ENCODE measurements at places on chromosomes 1 and 21.

GRCh38 chr1:245894843-245895242 is 612.2 kb downstream of the SMYD3 start:
- DNase-seq, result no peak

- DNase-seq, result no peak
Observed at GRCh38 chr21:29121759-29122158, 8.7 kb upstream of the MAP3K7CL start.

DNA sequence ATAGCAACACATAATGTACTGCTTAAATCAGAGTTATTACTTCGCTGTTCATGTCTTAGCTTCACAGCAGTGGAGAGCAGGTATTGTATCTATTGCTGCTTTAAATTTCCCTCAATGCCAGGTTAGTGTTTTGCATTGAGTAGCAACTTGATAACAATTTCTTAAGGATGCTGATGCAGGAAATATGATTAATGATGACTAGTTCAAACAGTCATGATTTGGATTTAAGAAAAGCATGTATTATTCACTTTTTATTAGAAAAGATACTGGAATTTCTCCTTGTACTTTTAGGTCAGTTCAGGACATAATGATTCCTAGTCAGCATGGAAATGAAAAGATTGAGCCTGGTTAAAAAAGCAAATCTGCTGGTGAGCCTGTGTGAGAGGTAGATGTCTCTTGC is 67.2 kb upstream of the ARHGAP29 start:
- DNase-seq, result no peak

DNA sequence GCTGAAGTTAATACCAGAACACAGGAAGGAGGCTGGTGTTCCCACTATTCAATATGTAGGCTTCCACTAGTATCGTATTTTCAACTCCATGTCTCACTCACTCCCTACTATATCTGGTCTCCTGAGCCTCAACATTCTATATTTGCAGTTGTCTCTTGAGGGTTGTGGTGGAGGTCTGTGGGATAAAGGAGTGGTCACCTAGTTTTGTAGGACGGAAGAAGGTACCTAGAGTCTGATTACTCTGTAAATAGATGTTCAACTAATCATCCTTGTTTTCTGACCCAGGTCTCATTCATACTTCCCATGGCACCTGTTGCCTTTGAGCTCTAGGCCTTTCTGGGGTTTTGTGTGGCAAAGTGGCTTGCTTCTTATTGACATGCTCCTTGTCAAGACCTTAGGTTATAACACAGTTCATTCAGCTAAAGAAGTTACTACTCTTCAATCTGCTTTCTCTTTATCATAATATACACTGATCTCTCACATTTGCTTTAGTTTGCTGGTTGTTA is 18.1 kb downstream of the IFT25 start:
- DNase-seq, result no peak

DNA sequence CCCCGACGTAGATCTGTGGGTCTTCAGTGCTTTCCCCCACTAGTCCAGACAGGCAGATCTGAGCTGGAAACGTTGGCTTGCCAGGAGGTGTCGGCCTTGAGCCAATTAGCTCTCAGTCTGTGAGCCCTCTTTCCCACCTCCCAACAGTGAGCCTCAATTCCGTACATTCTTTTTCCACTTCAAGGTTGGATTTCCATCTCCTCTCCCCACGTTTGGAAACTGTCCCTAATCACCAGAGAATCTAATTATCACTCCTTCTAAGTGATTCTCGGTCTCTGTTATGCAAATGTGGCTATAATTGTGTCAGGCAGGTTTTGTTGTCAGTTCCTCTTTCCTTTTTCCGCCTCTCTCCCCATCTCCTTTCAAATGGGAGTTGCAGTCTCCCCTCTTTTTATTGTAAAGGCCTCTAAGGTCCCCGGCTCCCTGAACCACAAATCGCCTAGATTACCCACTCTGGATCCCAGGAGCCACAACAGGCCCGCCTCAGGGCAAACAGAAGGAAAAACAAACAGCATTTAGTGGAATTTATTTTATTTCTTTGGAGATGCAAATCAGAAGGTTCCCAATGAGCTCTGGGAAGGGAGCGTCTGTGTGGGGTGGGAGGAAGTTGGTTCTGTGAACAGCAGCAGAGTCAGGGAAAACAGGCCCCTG is 29.4 kb upstream of the LRRN2 start:
- no peak for DNase-seq

DNA sequence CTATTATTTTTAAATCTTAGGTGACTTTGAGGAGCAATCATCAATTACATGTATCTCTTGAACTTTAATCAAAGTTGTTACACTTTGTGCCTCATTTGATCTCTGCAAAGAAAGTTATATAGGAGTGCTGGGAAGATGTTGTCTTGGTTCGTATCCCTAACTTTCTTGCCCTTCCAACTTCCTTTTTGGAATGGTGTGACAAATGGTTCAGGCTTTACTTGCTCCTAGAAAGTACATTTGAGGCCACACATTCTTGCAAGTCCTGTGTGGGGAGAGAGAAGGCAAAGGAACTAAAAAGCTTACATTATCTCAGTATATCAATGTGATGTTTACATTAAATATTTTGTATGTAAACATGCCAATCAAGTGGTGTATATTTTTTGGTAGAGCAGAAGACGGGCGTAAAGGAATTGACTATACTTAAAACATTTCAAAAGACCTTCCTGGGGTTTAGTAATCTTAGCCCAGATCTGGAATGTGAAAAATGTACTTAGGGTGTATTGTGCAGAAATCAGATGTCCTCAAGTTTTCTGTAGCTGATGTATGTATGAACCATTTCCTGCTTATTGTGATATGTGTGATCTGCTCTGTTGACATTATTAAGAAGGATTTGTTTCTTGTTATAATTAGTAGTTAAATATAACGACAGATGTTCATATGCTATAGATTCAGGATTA is 59.2 kb downstream of the USP25 start:
- no peak for DNase-seq

- no peak for DNase-seq
Observed at GRCh38 chr1:176073524-176074157, 133.4 kb downstream of the COP1 start.

DNA sequence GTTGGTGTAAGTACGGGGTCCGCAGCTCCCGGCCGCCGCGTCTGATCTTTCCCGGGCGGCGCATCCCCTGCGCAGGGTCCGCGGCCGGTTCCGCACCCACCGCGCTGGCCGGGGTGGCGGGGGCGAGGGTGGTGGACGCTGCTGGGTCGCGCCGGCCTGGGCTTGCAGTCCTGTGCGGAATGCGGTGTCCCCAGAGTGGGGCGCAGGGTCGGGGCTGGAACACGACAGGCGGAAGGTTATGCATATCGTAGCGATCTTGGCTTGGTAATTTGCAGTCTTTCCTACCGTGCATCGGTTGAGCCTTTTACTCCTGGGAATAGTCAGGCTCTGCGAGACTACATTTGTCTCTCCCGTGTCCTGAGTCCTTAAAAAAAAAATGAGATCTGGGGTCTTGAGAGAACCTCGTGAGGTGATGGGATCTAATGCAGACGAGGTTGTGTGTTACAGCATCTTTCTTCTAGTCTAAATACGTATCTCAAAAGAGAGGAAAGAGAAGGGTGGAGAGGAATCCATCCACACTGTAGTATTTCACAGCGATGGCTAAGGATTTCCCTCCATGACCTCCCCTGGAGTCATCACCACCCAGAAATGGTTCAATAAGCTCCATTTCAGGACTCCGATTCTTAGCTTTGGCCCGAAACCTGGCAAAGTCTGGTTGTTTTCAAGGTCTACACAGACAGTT is 572 bp downstream of the ATP1B1 start:
- peak; percentile 27 for DNase-seq

DNA sequence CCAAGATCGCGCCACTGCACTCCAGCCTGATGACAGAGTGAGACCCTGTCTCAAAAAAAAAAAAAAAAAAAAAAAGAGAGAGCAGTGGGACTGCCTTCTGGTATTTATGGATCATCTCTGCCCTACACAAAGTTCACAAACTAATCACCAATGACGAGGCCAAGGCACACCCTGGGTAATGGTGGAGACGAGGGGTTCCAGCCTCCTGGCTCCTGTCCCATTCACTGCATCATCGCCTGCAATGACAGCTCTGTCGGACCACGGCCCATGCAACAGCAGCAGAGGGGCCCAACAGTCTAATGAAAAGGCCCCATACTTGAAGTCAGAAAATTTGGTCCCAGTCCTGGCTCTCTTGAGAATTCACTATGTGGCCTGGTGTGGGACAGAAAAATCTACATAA is 2.9 kb upstream of the BTG2 start:
- no peak for DNase-seq

DNA sequence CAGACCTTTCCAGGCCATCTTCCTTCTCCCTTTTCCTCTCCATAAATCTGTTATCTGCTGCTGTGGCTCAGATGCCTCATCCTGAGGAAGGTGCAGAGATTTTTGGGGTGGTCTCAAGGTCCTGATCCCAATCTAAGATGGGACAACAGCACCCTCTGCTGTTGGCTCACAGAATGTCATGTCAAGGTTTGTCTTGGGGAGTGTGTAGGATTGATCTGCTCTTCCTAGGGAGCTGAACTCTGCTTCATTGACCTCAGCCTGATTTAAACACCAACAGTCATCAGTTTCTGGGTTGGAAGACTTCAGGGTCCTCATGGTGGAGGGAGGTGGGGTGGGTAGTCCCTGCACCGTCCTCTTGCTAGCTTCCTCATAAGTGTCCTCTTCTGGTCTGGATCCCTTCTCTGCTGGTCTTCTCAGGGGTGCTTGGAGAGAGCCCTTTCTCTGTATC is 62.8 kb upstream of the LAX1 start:
- peak; percentile 56 for DNase-seq

All from progenitor cell of endocrine pancreas (in vitro differentiated cells).